ENCODE measurements at places on chromosomes 12 and 14.

- peak; percentile 81 for DNase-seq
These were observed 16.7 kb upstream of the CD163L1 start for GRCh38 chr12:7460375-7461259.

GRCh38 chr12:27541031-27541719 is 17.2 kb downstream of the PPFIBP1 start:
- no peak for DNase-seq

DNA sequence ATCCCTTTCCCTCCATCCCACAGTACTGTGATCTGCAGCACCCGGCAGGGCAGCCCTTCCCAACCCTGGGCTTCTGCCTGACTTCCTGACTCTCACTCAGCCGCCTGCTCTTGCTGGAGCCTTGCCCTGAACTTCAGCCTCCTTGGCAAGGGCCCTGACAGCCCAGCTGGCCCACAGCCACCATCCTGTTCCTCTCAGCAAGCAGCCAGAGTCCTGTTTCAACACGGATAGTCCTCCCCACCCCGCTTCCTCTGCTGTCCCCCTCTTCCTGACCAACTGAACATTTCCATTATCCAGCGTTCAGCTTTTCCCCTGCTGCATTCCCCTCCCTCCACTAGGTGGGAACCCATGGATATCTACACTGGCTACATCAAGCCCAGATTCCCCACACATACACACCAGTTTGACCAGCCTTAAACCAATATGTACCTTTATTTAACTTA is 74.0 kb upstream of the MDM1 start:
- DNase-seq = peak; percentile 83

DNA sequence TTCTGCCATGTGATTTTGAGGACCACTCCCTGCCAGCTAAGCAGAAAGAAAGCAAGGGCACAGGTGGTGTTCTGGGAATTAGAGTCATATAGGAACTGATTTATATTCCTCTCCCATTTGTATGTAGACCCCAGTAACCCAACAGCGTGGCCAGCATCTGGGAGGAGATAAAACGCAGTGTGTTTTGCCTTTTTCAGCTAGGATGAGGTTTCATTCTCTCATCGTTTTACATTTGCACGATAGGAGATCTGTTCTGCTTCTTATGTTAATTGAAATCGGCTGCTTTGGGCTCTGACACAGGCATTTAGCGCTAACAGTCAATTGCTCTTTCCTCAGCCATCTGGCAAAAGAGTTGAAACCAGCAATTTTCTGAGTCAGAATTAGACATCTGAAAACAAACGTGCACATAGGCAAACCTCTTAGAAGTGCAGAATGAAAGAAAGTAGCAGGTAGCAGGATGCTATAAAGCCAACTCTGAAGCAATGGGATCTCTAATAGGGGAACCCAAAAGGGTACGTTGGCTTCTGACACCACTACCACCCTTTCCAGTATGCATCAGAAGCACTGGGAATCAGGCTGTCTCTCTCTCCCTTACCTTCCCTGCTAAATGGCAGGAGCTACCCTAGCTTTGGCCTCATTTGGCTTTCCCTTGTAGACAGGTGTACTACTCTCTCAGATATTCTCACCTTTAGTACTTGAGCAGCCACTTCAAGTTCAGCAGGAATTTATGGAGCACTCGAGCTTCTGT is 219.1 kb downstream of the PHLDA1 start:
- peak; percentile 89 for DNase-seq

DNA sequence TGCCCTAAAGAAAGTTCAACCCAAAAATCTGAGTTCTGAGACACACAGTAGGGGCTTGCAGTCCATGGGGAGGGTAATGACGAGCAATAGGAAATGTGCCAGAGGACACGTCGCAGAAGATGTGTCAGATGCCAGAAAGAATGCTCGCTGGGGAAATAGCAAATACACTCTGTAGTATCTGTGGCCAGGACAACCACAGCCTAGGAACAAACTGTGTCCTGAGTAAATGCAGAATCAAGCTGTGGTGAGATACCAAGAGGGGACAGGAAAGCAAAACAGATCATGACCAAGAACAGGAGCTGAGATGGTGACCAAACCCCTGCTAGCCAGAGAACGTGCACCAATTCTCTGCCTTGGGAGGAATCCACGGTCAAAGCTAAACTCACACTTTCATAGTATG is 9.1 kb downstream of the CRACR2A start:
- no peak for DNase-seq

DNA sequence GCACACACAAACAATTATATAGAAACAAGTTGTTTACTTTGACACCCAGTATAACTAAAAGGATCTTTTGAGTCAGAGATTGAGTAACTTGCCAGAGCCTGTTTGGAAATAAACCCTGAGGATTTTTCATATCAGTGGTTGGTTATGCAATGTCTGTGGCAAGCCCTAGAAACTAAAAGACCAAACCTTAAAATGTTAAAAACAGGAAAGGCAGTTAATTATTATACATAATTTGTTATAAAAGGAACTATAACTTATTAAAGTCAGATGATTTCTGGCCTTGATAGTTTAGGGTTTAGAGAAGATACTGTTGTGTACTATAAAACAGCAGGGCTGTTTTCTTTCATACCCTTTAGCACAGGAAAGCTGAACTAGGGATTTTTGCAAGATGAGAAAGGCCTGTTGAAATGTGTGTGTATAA is 44.1 kb downstream of the PSEN1 start:
- DNase-seq = peak; percentile 93

DNA sequence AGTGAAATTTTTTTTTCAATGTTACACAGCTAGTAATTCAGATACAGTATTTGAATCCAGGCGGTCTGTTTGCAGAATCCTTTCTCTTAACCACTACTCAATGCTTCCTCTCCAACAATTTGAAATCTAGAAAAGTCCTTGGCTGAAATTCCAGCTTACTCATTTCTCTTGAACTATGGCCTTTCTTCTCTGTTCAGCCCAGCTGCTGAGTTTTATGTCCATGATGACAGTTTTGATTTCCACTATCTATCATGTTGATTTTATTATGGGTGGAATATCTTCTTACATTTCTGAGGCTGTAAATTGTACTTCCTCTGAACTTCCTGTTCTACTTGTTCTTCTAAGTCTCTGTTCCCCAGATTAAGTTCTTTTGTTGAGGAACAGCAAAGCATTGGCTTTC is 315.3 kb downstream of the DIO2 start:
- DNase-seq = no peak

GRCh38 chr12:94616203-94616729 is 34.1 kb downstream of the TMCC3 start:
- DNase-seq = no peak

GRCh38 chr12:132489078-132489601 is 811 bp upstream of the FBRSL1 start:
- DNase-seq = peak; percentile 35
